Neural crest cell (in vitro differentiated cells): ENCODE measurements at places on chromosomes 1 and 21.

DNA sequence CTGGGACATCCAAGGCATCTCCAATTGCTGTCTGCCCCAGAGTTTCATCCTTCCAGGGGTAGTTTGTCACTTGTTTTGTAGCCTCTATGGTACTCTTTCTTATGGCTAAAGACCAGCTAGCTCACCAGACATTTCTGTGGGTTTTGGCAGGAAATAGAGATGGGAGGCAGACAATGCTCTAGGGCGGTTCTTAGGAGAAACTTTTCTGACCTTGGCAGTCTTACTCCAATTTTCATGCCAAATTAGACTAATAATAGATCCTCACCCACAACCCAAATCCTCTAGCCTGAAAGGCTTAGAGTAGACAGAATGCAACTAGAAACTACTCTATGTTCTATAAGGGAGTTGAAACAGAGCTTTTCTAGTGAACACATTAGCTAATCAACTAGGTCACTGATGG lies 69.8 kb downstream of the LRIG2 start:
- no peak for DNase-seq

- no peak for DNase-seq
Measured at GRCh38 chr1:115006191-115006590, 23.4 kb upstream of the TSHB start.

- DNase-seq: no peak
Measured at GRCh38 chr1:85462931-85463649, 1.9 kb downstream of the DDAH1 start.

DNA sequence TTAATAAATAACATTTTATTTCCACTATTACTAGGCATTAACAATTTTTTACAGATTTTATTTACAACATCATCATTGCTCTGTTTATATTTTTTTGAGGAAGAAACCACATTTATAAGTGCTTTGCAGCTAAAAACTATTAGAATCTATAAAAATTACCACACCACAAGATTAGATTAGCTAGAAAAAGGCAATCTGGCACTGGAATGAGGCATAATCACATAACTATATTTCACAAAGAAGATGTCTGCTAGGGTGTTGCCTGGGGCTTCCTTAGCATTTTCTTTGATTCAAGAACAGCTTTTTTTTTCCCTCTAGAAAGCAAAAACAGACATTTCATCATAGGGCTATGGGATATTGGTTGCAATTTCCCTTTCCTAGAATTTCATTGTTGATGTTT lies 2169.2 kb downstream of the MRPL39 start:
- DNase-seq: no peak

DNA sequence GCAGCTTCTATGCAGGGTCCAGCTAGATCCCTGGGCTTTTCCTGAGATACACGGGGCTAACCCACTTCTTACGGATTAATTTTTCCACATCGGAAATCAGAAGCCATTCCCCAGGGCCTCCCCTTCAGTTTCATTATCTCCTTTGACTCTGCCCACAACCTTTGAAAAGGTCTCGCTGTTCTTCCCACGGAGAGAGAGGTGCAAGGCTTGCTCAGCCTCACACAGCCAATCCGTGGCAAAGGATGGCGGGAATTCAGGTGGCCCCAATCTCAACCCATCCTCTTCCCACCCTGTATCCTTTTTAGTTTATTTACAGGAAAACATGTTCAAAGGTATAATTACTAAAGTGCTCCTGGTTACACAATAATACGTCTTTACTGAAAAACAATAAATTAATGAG lies 702 bp upstream of the MAPKAPK2 start:
- no peak for DNase-seq
